Right lobe of liver (tissue), 6 donors: ENCODE measurements at places on chromosomes 1 and 21. TPM values are rescaled to one million over a fixed set of nuclear protein-coding genes. Genes with fewer than 3 reads are reported as not detected.

The E2F2 gene
- total RNA-seq: 0.53 TPM

The CLCA4 gene
- total RNA-seq: 0.07 TPM

The SERINC2 gene
- total RNA-seq: 115 TPM

The RNU1-4 gene
- 1,415 TPM for total RNA-seq

The KIAA1614 gene
- 0.25 TPM for total RNA-seq

The TXNIP gene
- 56.3 TPM for total RNA-seq

The UTS2 gene
- total RNA-seq: not detected

The RNF223 gene
- total RNA-seq: not detected

The PBX1 gene
- 7.1 TPM for total RNA-seq

The C1orf53 gene
- 7.2 TPM for total RNA-seq

The GART gene
- 23.0 TPM for total RNA-seq

The CYP4A11 gene
- total RNA-seq: 507 TPM

The FCRL5 gene
- 0.18 TPM for total RNA-seq

The SFN gene
- not detected for total RNA-seq

The KCNH1 gene
- not detected for total RNA-seq

The SPRR2E gene
- not detected for total RNA-seq

The CAP1 gene
- 142 TPM for total RNA-seq

The CD164L2 gene
- not detected for total RNA-seq

The GJC2 gene
- total RNA-seq: 0.15 TPM

The S100A2 gene
- not detected for total RNA-seq

The GPR25 gene
- total RNA-seq: not detected

The NMNAT2 gene
- total RNA-seq: not detected

The CACHD1 gene
- total RNA-seq: 1.5 TPM

The NOTCH2 gene
- 46.0 TPM for total RNA-seq

The GLIS1 gene
- total RNA-seq: not detected

The SLFNL1 gene
- total RNA-seq: not detected

The WNT4 gene
- total RNA-seq: 0.35 TPM

The STXBP3 gene
- 27.6 TPM for total RNA-seq

The RHD gene
- 0.58 TPM for total RNA-seq

The AADACL4 gene
- not detected for total RNA-seq

The VSIG8 gene
- total RNA-seq: not detected

The ATG4C gene
- total RNA-seq: 3.8 TPM

The C1orf21 gene
- 10.6 TPM for total RNA-seq

The ARMH1 gene
- total RNA-seq: 18.4 TPM

The RASAL2 gene
- 4.1 TPM for total RNA-seq

The ITLN2 gene
- not detected for total RNA-seq

The FNDC10 gene
- 0.09 TPM for total RNA-seq

The NTRK1 gene
- not detected for total RNA-seq

The OLIG2 gene
- total RNA-seq: not detected

The PANK4 gene
- 15.5 TPM for total RNA-seq

The IL22RA1 gene
- 2.2 TPM for total RNA-seq

The KRTAP11-1 gene
- total RNA-seq: not detected

The IVNS1ABP gene
- total RNA-seq: 38.3 TPM

The OR2L8 gene
- total RNA-seq: not detected

The IQGAP3 gene
- 0.07 TPM for total RNA-seq

The SPRR5 gene
- total RNA-seq: not detected

The ALPL gene
- 23.2 TPM for total RNA-seq

The BARHL2 gene
- total RNA-seq: not detected

The OLIG1 gene
- not detected for total RNA-seq

The NIPAL3 gene
- total RNA-seq: 4.8 TPM

The SYTL1 gene
- total RNA-seq: 0.89 TPM

The HAO2 gene
- total RNA-seq: 33.9 TPM

The REG4 gene
- total RNA-seq: not detected

The TFF2 gene
- 0.42 TPM for total RNA-seq

The MED8 gene
- 20.7 TPM for total RNA-seq
